GM12878 (cell line): ENCODE measurements at places on chromosomes 5 and 9. TPM values are rescaled to one million over a fixed set of nuclear protein-coding genes. Genes with fewer than 3 reads are reported as not detected.

DNA sequence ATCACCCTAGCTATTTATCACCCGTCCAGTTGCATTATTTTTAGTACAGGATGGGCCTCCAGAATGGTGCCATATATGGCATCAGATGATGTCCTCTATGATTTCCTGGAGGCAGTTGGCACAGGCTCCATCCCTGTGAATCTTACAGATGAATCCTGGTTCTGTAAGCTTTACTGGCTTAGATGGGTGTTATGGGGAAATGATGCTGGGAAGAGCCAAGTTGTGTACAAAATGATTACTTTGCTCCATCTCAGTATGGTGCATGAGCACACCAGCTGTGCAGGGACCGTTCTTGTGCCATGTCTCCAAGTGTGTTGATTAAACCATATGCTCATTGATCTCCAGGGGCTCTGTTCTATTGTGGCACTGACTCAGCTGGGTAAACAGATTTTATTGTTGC is 755.7 kb downstream of the TLR4 start:
- no peaks in the 10 kb centered on the region for H3K36me3 ChIP-seq
- H3K4me1 ChIP-seq, result no peaks in the 10 kb centered on the region
- no peaks in the 10 kb centered on the region for H3K27me3 ChIP-seq
- H3K27ac ChIP-seq, result no peak overlapping the region

GRCh38 chr5:92329759-92330158 is 946.6 kb upstream of the ARRDC3 start:
- H3K4me1 ChIP-seq, result no peaks in the 10 kb centered on the region
- no peaks in the 10 kb centered on the region for H3K27me3 ChIP-seq
- H3K27ac ChIP-seq, result no peak overlapping the region

- DNase-seq, result no peak
- H3K4me1 ChIP-seq, result peaks cover 29% of the 10 kb centered on the region
- no peaks in the 10 kb centered on the region for H3K27me3 ChIP-seq
- no peak overlapping the region for H3K27ac ChIP-seq
Measured at GRCh38 chr9:95498641-95499040, 18.1 kb downstream of the PTCH1 start.

DNA sequence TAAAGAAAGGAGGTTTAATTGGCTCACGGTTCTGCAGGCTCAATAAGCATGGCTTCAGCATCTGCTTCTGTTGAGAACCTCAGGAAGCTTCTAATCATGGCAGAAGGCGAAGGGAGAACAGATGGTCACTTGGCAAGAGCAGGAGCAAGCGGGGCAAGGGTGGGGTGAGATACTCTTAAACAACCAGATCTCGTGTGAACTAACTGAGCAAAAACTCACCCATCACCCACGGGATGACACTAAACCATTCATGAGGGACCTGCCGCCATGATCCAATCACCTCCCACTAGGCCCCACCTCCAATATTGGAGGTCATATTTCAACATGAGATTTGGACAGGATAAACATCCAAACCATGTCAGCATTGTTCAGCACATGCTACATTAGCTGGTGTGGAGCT is 89.1 kb upstream of the HAND1 start:
- no peaks in the 10 kb centered on the region for H3K4me1 ChIP-seq
- no peak for DNase-seq
- H3K27ac ChIP-seq, result no peak overlapping the region
- H3K36me3 ChIP-seq, result no peaks in the 10 kb centered on the region
- no peak overlapping the region for H3K4me3 ChIP-seq

DNA sequence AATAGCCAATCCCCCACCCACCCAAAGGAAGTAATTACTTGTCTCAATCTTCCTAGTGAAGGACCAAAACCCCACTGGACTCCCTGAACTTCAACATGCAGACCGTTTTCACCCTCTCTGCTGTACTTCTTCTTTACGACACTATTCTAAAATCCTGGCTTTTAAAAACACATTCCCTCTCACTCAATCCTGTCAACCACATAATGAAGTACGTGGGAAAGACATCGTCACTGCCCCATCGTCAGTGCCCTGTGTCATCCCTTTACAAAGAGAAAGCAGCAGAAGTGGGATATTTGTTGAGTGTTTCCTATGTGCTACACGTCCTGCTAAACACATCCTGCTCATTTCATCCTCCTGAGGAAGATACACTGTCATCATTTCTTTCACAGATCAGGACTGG is 54.2 kb downstream of the MAPKAP1 start:
- no peak overlapping the region for H3K4me3 ChIP-seq
- H3K36me3 ChIP-seq, result peaks cover 7% of the 10 kb centered on the region
- peak overlapping the region; percentile 95; the same call in 1 of the 2 replicates for H3K27ac ChIP-seq
- no peak for DNase-seq
- H3K27me3 ChIP-seq, result no peaks in the 10 kb centered on the region

DNA sequence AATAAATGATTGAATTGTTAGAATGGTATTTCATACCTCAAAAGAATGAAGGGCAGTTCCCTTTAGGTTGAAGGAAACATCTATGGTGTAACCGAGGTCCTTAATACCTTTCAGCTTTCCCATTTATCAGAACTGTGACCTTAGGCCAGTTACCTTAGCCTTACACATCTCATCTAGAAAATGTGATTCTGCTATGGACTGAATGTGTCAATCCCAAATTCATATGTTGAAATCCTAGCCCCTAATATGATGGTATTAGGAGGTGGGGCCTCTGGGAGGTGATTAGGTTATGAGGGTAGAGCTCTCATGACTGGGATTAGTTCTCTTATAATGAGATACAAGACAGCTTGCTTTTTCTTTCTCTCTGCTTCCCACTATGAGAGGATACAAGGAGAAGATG is 441.9 kb downstream of the PLK2 start:
- H3K27ac ChIP-seq, result no peak overlapping the region
- H3K27me3 ChIP-seq, result no peaks in the 10 kb centered on the region
- no peak overlapping the region for H3K4me3 ChIP-seq
- no peak for DNase-seq
- H3K36me3 ChIP-seq, result no peaks in the 10 kb centered on the region

DNA sequence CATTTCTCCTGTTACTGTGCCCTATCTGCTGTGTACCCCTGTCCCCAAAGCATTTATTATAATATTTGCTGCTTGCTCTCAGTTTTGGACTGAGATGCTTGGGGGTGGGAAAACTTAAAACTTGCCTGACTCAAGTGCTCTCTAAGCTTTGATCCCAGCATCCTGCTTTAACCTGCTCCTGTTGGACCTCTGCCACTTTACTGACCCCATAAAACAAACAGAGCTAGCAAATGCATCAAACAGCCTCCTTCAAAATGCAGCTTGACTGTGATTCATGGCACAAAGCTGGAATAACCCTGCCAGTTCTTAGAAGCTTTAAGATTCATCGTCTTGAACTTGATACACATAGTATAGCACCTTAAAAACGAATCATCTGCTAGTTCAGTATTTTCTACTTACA is 212.5 kb downstream of the DEPDC1B start:
- no peak for DNase-seq
- no peaks in the 10 kb centered on the region for H3K4me1 ChIP-seq
- H3K4me3 ChIP-seq, result no peak overlapping the region
- no peaks in the 10 kb centered on the region for H3K27me3 ChIP-seq
- H3K36me3 ChIP-seq, result no peaks in the 10 kb centered on the region

DNA sequence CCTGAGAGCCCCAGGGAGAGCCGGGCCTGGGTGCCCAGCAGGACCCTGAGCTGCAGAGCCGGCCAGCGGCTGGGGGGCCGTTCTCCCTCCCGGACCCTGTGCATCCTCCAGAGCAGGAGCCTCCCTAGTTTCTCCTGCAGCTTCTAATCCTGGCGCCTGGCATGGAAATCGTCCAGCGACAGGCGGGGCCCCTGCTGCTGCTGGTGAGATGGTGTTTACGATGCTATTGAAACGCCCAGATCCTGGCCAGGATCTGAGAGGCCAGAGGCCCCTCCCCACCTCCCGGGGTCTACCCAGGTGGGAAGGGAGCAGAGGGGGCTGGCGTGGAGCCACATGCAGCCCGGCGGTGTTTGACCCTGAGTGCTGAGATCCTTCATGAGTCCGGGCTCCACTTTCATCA is 38.2 kb upstream of the CEP72 start:
- H3K4me3 ChIP-seq, result no peak overlapping the region
- H3K27me3 ChIP-seq, result no peaks in the 10 kb centered on the region; the same call in 1 of the 2 replicates
- H3K27ac ChIP-seq, result no peak overlapping the region
- H3K4me1 ChIP-seq, result no peaks in the 10 kb centered on the region
- H3K36me3 ChIP-seq, result no peaks in the 10 kb centered on the region
- no peak for DNase-seq

DNA sequence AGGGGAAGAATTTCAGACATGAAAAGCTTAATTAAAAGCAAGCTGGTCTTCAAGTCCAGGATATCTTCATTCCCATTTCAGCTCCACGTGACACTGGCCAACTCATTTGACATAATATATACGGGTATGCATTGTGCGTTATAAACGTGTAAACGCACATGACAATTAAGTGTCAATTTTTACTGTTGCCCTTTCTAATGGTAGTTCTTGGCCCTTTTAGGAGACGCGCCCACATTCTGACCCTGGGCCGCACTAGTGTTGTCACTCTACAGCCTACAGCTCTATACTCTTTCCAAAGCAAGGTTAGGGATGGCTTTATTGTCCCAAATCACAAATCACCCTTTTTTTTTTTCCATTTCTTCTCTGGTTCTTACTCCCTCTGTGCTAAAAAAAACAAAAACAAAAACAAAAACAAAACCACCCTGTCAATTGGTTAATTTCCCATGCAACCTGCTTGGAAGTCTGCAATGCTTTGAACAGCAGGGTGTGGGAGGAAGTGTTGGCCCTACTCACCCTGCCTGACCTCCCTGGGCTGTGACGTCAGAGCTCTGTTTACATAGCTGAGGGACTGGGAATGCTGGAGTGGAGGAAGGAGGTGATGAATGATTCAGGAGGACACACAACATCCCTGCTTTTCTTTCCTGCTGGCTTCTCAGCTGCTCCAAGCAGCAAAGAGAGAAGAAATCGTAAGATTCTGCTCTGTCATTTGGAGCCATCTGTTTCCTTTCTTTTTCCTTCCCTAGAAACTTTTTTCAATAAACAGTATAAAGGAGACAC is 19.3 kb downstream of the RFK start:
- H3K27ac ChIP-seq, result no peak overlapping the region
- no peak overlapping the region for H3K4me3 ChIP-seq
- peaks cover 6% of the 10 kb centered on the region for H3K4me1 ChIP-seq
- H3K36me3 ChIP-seq, result no peaks in the 10 kb centered on the region
- no peaks in the 10 kb centered on the region for H3K27me3 ChIP-seq
- DNase-seq, result no peak

DNA sequence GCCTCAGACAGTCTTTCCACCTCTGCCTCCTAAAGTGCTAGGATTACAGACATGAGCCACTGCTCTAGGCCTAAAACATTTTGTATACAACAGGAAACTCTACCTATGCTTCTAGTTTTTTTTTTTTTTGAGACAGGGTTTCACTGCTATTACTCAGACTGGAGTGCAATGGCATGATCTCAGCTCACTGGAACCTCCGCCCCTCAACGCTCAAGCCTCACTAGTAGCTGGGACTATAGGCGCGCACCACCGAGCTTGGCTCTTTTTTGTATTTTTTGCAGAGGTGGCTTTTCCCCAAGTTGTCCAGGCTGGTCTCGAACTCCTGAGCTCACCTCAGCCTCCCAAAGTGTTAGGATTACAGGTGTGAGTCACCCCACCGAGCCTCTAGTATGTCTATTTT is 5.4 kb downstream of the HSPA9 start:
- no peaks in the 10 kb centered on the region for H3K4me1 ChIP-seq
- no peaks in the 10 kb centered on the region for H3K27me3 ChIP-seq

- H3K4me3 ChIP-seq, result no peak overlapping the region
- DNase-seq, result no peak
- peaks cover 27% of the 10 kb centered on the region for H3K4me1 ChIP-seq
- no peak overlapping the region for H3K27ac ChIP-seq
- H3K27me3 ChIP-seq, result no peaks in the 10 kb centered on the region
Measured at GRCh38 chr5:133828722-133829121, 139.7 kb downstream of the C5orf15 start.

DNA sequence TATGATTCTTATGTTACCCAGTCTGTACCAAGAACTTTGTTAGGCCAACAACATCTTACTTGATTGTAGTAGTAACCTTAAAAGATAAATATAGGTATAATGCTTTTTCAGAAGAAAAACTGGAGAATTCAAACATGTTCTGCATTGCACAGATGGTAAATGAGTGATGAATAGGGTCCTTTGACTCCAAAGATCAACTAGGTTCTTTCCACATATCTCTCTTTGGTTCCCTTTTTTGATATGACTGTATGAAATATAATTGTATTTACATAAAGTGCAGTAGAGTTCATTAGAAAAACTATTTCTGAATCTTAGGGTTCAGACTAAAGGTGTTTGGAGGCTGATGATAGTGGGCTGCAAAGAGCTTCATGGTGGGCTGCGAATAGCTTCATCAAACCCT is 150.5 kb upstream of the CDKN2B start:
- H3K27ac ChIP-seq, result no peak overlapping the region
- H3K27me3 ChIP-seq, result no peaks in the 10 kb centered on the region
- H3K4me3 ChIP-seq, result no peak overlapping the region

- peaks cover 12% of the 10 kb centered on the region for H3K27me3 ChIP-seq
- H3K27ac ChIP-seq, result no peak overlapping the region
- no peaks in the 10 kb centered on the region for H3K4me1 ChIP-seq
- no peak for DNase-seq
- H3K36me3 ChIP-seq, result no peaks in the 10 kb centered on the region
- H3K4me3 ChIP-seq, result no peak overlapping the region
Measured at GRCh38 chr5:15496886-15497285, 3.1 kb upstream of the FBXL7 start.

DNA sequence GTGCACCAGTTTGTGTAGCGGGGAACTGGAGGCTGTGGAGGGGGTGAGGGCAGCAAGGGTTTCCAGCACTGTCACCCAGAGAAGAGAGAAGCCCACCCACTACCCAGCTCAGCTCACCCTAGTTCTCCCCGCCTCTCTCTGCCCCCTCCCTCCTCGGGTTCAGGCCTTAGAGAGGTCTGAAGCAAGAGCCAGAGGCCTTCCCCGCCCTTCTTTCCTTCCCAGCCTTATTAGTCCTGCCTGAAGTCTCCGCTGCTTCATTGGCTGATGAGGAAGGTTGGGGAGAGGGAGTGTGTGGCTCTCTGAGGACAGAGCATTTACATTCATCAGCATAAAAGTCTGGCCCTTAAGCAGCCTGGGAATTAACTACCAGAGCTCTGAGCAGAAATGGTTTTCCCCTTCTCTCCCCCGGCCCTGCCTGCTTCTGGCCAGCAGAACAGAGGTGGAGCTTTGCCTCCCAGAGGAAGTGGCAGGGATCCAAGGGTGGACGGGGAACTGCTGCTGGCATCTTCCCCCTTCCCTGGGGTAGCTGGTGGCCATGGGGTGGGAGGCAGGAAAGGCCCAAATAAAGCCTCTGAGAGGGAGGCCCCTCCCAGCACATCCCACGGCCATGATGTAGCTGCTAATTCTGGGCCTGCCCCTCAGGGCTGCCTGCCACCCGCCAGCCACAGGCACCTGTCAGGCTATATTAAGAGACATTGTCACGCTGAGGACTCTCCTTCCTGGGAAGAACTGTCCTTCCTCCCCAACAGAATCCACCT is 4.1 kb downstream of the DNAJB5 start:
- H3K4me1 ChIP-seq, result peaks cover 33% of the 10 kb centered on the region
- 0 out of 2 replicates have a peak, but pooled peaks cover 2% of the 10 kb centered on the region for H3K36me3 ChIP-seq
- H3K4me3 ChIP-seq, result no peak overlapping the region; the same call in 1 of the 2 replicates
- no peak for DNase-seq

Gene CDKN2A
- 34.6 and 41.2 TPM in 2 replicates for polyA plus RNA-seq

Gene OR1B1
- not detected in 2 replicates for polyA plus RNA-seq

Gene SPINK7
- not detected in 2 replicates for polyA plus RNA-seq

Gene DNAH5
- polyA plus RNA-seq, result not detected in 2 replicates
